ENCODE measurements at places on chromosomes 12 and 14. TPM values are rescaled to one million over a fixed set of nuclear protein-coding genes. Genes with fewer than 3 reads are reported as not detected.

Gene DDX55
- 41.6 TPM for total RNA-seq

DNA sequence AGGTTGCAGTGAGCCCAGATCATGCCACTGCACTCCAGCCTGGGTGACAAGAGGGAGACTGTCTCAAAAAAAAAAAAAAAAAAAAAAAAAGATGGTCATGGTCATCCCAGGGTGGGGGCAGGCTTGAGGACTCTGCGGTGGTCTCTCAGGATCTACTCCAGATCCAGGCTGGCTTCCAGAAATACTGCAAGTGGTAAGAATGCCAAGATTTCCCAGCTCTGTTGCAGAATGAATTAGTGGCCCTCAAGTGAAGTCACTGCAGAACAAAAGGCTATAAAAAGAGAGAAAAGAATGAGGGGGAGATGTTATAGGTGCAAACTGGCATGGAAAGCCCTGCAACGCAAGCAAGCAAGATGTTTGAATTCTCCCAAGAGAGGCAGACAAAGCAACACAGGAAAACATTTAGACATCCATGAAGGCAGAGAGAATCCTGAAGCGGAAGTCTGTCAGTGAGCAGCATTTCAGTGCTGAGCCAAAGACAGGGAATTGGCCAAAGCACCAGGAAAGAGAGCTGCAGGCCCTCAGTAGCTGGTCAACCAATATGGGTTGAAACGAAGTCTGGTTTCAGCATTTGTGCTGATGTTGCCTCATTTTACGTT is 31.9 kb upstream of the ETFBKMT start:
- H3K4me1 ChIP-seq = peaks cover 3% of the 10 kb centered on the region
- H3K36me3 ChIP-seq = no peaks in the 10 kb centered on the region
- H3K27me3 ChIP-seq = no peaks in the 10 kb centered on the region
- no peak for DNase-seq
- no peak overlapping the region for H3K27ac ChIP-seq

DNA sequence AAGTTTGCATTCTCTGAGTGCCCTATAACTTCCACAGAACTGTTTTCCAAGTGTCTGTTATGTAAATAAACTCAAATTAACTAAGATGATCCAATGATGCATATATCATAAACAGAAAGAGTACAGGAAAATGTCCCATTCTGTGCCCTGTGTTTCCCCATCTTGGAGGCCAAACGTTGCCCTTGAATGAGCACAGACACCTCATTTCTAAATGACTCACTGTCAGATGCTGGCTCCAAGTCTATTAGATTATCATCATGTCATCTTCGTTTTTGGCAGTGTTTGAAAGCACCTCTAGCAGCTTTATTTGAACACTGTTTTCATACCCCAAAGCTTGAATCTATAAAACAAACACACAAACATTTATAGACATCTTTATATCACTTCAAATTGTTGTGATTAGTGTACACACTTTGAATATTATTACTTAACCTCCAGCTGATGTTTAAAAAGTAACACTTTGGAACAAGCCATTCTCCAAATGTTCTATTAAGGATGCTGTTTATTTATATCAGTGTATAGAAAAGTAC is 424.2 kb downstream of the NOVA1 start:
- no peaks in the 10 kb centered on the region for H3K4me1 ChIP-seq
- H3K27ac ChIP-seq = no peak overlapping the region
- no peak for DNase-seq

Gene FOXJ2
- total RNA-seq = 9.0 TPM

Gene BCAT1
- 183 TPM for total RNA-seq

Gene CHD8
- total RNA-seq = 152 TPM

GRCh38 chr12:12539028-12539810 is 23.4 kb downstream of the DUSP16 start:
- H3K27me3 ChIP-seq = no peaks in the 10 kb centered on the region
- no peak overlapping the region for H3K4me3 ChIP-seq
- H3K27ac ChIP-seq = no peak overlapping the region
- DNase-seq = no peak
- peaks cover 16% of the 10 kb centered on the region for H3K4me1 ChIP-seq

GRCh38 chr12:125332900-125333299 is 267.7 kb downstream of the AACS start:
- no peak overlapping the region for H3K4me3 ChIP-seq
- H3K27ac ChIP-seq = no peak overlapping the region

DNA sequence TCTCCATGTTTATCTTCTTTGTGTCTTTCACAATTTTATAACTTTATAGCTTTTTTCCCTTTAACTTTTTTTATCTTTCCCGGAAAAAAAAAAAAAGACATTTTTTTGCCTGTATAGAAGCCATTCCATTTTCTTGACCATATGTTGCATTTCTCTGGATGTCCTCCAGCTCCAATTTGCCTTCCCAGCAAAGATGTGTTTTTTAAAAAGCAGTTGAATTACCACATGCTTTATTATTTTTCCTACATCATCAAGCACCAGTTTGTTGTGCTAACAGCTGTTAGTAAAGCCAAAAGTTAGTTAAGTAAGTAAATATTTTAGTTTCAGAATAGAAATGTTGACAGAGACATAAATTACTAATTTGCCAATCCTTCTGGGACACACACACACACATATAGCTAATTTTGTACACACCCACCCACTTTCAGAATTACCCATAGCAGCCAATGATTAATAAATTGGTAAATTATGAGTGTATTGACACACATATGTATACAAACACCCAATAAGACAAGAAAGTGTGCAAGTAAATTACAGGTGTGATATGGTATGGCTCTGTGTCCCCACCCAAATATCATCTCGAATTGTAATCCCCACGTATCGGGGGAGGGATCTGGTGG is 118.3 kb downstream of the SLC38A6 start:
- H3K36me3 ChIP-seq = peaks cover 15% of the 10 kb centered on the region
- DNase-seq = no peak
- no peaks in the 10 kb centered on the region for H3K27me3 ChIP-seq
- no peak overlapping the region for H3K4me3 ChIP-seq
- peak overlapping the region; percentile 89 for H3K27ac ChIP-seq

Gene PARP2
- total RNA-seq = 33.4 TPM

DNA sequence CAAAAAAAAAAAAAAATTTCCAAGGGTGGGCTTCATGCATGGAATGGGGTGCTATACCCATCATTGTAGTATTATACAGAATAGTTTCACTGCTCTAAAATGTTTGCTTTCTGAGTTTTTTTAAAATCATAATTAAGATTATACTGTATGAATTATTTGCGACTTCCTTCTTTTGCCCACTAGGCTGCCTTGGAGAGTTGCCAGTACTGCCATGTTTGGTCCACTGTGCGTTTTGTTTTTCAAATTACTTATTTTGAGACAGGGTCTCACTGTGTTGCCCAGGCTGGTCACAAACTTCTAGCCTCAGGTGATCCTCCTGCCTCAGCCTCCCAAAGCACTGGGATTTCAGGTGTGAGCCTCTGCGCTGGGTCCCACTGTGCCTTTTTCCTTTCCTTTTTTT is 19.9 kb downstream of the PLBD2 start:
- no peak overlapping the region for H3K27ac ChIP-seq
- no peaks in the 10 kb centered on the region for H3K4me1 ChIP-seq
- no peaks in the 10 kb centered on the region for H3K27me3 ChIP-seq
- 0 out of 2 replicates have a peak, but pooled peaks cover 2% of the 10 kb centered on the region for H3K36me3 ChIP-seq

Gene TSPAN19
- not detected for total RNA-seq

Gene PTCSC3
- not detected for total RNA-seq

Gene LIN7A
- total RNA-seq = 0.15 TPM

Gene ASB2
- 0.69 TPM for total RNA-seq

DNA sequence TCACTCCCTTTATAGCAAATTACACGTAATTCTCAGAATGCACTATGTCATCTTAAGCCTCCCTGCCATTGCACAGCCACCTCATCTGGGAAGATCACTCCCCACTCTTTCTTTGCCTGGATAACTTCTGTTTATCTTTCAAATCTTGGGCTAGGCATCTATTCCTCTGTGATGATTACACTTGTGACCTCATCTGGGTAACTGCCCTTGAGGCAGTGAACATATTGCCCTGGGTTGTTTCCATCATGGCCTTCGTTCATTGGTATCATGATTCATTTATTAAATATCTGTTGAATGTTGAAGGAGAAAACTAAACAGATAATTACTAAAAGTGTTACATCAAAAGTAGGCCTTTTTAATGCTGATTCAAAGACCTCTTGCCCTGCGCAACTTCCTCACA is 26.2 kb upstream of the PDE3A start:
- no peak for DNase-seq
- H3K4me3 ChIP-seq = no peak overlapping the region
- no peaks in the 10 kb centered on the region for H3K36me3 ChIP-seq
- no peaks in the 10 kb centered on the region for H3K27me3 ChIP-seq

DNA sequence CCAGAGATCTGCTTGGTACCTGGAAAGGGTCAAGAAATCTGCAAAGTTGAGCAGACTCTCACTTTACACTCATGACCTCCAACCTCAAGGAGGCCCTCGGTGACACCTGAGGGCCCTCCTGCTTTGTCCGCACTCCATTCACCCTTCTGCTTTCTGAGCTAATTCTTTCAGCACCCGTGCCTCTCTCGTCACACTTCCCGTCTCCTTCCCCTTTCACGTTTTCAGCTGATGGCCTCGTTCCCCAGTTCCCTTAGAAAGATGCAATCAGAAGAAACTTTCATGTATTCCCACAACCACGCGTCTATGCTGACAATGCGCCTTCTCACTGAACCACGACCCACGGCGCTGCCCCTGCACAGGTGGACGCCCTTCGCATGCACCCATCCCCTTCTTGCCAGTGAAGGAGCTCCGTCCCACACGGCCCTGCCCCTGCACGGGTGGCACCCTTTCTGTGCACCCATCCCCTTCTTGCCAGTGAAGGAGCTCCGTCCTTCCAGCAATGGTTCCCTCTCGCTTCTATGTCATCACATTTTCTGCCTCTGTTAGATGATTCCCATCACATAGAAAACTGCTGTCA is 340.1 kb upstream of the FKBP4 start:
- H3K4me3 ChIP-seq = no peak overlapping the region
- no peaks in the 10 kb centered on the region for H3K36me3 ChIP-seq
- no peak for DNase-seq
- no peaks in the 10 kb centered on the region for H3K27me3 ChIP-seq
- H3K27ac ChIP-seq = no peak overlapping the region

- H3K36me3 ChIP-seq = no peaks in the 10 kb centered on the region
- DNase-seq = no peak
- H3K27me3 ChIP-seq = no peaks in the 10 kb centered on the region
- H3K4me3 ChIP-seq = no peak overlapping the region
- H3K4me1 ChIP-seq = peaks cover 27% of the 10 kb centered on the region
These were observed 111.6 kb downstream of the PRICKLE1 start for GRCh38 chr12:42477941-42478340.

Gene SUOX
- total RNA-seq = 3.1 TPM

Gene CD4
- total RNA-seq = not detected

Data from Karpas-422 (cell line).